IMR-90 (cell line): ENCODE measurements at places on chromosomes 5 and 9. TPM values are rescaled to one million over a fixed set of nuclear protein-coding genes. Genes with fewer than 3 reads are reported as not detected.

GRCh38 chr9:89425921-89426383 is 72.0 kb downstream of the SEMA4D start:
- no peak for DNase-seq

DNA sequence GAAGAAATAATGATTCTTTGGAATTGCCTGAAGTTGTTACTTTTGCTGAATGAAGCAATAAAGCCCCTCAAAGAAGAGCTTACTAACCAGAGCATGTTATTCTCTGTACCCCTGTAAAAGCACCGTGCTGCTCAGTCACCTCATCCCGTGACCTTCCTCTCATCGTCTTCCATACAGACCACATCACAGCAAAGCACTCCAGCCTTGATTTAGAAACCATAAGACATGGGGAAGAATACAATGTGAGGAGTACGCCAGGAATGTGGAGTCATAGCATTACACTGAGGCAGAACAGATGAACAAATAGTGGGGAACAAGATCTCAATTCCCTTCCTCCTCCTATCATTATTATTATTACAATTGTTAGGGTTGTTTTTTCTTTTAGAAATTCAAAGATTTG is 49.1 kb downstream of the ERAP1 start:
- peak; percentile 64 for DNase-seq

- peak; percentile 51 for DNase-seq
Observed at GRCh38 chr5:15763754-15764153, 263.8 kb downstream of the FBXL7 start.

DNA sequence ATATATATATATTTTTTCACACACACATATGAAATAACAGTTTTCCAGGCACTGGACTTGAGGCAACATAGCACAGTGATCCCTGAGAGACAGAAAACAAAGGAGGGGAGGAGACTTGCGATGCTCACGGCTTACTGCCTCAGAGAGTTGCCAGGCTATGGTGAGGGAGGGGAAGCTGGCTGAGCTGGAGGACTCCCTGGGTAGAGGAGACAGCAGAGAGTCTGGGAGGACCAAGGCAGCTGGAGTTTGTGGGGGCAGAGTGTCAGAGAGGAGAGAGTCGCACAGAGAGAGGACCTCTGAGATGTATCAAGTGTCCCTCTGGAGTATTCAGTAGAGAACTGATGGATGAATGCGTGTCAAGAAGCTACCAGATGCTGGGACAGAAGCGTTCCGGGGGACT is 23.1 kb upstream of the QSOX2 start:
- DNase-seq: no peak

DNA sequence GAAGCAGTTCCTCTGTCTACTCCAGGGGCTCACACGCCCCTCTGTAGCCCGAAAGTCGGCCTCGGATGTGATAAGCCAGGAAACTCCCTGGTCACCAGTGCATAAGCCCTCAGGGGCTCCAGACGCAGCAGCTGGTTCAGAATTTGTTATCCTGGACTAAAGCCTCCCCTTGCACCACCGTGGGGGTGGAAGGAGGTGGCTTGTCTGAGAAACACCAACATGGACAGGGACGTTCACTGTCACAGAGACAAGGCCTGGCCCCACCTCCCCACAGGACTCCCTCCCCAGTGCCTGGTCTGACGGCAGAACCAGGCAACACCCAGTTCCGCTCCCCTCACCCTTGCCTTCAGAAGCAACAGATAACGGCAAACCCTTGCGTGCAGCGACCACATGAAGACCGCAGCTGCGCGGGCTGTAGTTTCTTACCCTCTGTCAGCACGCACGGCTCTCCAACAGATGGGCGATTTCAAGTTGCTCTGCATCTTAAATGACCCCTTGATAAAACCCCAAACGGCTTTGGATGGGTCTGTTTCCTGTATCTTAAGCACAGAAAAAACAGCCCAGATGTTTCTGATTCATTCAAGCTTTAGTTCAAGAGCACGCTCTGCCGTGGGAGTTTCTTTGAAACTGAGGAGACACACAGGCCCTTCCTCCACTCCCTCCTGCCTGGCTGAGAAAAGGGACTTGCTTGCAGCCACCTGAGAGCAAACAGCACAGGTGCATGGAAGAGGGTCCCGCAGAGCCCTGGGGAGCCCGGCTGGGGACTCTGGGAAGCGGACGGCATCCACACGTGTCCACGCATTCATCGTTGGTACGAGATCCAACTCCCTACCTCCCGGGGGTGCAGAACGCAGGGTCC is 44.7 kb upstream of the NKD2 start:
- peak; percentile 88 for DNase-seq

- no peak for DNase-seq
Observed at GRCh38 chr9:92976431-92976830, 29.1 kb downstream of the FGD3 start.

GRCh38 chr9:91341258-91341746 is 20.4 kb downstream of the AUH start:
- DNase-seq: no peak

- no peak for DNase-seq
Observed at GRCh38 chr5:7209658-7210057, 186.3 kb upstream of the ADCY2 start.

DNA sequence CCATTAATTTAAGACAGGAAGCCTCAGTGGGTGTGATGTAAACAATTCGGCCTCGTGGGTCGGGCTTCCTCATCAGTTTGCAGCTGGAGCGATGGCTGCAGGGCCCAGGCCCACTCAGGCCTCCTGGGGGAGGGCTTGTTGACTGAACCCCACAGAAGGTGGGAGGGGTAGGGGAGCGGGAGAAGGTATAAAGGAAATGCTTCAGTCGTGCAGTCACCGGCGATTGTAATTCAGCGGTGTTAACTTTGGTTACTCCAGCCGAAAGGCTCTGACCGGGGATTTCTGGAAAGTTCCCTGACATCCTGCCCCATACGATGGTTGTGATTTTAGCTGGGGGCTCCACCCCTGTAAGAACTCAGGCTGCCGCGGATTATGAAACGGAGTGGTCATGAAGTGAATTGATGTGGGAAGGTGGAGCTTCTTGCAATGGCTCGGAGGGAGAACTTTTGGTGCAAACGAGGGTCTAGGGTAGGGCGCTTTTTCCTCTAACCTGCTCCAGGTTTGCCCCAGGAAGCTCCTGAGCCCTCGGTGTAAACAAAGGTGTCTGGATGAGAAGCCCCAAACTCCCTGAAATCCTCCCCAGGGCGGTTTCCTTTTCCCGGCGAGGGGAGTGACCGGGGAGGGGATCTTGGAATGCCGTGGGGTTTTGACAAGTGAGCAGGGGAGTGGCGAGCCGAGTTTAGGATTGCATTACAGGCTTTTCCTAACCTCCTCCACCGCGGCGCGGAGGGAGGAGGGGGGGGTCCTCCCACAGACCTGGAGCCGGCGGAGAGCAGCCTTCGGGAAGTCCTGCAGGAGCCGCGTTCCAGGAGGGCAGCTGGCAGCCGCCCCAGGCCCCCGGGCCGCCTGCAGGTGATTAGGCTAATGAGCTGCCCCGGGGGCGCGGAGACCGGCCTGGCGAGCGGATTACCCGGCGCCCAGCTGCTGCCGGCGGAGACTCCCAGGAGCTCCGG is 215.5 kb downstream of the PDZD2 start:
- peak; percentile 26 for DNase-seq

- DNase-seq: no peak
Observed at GRCh38 chr5:81972492-81972783, 615 bp downstream of the ATG10 start.

- DNase-seq: no peak
Observed at GRCh38 chr9:108634672-108635462, 220.9 kb downstream of the ACTL7B start.

GRCh38 chr9:80156756-80157472 is 585.1 kb downstream of the TLE4 start:
- peak; percentile 15 for DNase-seq

GRCh38 chr5:60649288-60649917 is 50.6 kb downstream of the DEPDC1B start:
- DNase-seq: peak; percentile 51

DNA sequence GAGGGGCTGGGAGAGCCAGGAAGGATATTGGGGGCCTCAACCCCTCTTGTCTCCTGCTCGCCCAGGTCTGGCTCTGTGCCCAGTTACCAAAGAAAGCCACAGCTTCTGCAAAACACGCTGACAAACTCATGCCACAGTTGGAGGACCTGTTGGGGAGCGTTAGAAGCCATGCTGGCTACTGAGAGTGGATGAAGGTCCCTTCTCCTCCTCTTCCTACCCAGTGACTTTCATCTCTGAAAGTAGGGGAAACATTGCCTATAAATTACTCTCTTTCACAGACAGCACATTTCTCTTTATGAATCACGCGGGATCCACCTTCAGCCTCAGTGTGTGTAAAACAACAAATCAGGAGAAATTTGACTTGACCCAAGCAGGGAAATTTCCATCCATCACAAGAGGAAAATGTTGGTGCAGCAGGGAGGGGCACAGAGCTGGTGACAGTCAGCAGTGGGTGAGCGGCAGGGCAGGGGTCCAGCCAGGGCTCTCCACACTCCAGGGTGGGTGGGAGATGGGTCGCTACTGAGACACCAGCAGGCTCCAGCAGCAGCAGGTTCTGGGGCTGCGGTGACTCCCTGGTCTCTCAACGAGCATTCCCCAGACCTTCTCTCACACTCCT is 181.9 kb downstream of the FGF18 start:
- no peak for DNase-seq

DNA sequence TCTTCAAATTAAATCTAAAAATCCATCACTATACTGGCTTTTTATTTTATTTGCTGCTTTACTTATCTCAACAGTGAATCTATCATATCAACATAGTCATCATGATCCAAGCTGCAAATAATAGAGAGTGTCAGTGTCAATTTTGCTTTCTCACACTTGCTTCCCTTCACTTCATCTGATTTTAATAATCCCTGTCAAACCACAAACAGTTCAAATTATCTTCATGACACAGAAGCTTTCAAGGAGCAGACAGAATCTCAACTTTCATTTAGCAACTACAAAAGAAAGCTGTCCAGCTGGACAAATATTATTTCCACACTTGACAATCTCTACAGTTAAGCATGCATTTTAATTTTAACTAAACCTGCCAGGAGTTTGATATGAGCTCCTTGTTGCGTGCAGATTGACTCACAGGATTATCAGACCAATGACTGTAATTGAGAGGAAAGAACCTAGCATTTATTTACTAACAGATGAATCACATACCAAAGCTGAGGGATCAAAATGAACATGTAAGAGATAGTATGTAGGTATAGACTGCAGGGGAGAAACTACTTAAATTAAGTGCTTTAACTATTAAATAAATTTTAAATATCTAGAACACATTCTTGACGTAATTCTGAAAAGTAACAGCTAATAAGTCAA is 56.0 kb downstream of the KIAA0825 start:
- no peak for DNase-seq

DNA sequence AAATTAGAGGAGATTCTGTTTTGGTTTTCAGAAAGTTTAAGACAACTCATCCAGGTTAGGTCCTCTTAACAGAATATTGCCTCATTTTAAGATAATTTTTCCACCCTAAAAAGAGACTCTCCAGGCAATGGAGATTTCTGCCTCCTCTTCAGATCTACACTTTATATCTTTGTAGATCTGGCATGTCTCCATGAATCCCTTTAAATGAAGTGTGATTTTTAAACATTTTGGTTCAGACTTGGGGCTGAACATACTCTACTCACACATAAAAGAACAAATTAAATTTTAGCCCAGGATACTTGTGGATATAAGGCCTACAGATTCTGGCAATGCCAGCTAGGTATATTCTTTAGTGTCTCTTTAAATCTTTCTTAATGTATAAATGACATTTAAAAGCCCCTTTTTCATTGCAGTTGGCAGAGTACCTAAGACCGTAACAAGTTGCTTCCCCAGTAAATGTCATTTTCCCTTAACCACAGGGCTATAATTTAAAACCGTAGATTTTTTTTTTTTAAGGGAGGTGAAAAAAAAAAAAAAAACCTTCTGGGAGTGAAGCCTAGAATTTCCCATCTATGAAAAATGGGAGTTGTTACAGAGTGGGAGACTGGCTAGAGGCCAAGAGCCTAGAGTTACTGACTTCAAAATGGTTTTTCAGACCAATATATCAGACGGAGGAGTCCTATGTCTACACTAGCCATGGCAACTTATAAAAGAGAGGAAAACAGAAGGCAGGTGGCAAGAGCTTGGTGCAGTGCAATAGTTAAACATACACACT is 207.8 kb upstream of the TARS1 start:
- DNase-seq: no peak

DNA sequence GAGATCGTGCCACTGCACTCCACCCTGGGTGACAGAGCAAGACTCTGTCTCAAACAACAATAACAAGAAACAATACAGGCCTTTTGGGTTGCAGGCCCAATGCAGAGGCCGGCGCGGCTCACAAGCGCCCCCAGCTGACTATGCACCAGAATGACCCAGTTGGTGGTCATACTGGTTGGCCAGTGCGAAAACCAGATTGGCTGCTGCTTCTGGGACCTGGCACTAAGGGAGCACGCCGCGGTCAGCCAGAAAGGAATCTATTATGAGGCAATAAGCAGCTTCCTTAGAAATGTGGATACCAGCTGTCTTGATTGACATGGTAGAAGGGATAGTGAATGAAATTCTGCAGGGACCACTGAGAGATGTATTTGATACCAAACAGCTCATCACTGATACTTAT is 35.0 kb downstream of the RANBP17 start:
- peak; percentile 18 for DNase-seq

DNA sequence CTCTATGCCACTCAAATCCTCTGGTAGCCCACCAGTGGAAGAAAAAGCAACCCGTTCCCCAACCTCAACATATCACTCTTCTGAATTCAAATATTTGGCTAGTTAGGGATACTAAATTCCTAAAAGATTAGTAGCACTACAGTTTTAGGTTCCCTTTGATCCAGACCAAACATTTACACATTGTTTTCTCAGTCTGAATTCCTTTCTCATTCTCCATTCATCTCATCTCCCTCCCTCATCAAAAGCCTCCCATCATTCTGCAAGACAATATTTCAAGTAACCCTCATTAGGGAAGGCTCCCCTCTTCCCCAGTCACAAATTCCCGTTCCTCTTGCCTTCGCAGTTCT is 26.3 kb downstream of the ADAM19 start:
- DNase-seq: peak; percentile 45

DNA sequence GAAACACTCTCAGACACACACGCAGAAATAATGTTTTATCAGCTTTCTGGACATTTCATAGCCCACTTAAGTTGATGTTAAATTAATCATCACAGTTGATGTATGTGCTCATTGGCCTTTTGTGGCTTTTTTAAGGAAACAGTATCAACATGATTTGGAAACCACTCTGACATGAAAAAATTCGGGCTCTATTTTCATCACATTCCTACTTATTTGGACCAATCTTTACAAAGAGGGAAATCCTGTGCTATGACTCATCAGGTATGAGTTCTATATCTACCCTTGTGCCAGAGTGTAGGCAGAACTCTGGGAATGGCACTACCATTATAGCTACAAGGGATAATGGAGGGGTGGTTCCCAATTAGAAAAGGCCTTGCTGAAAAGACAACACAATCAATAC is 388.4 kb upstream of the PTGER4 start:
- DNase-seq: peak; percentile 35

The POLR1E gene
- 67.5 and 71.9 TPM in 2 replicates for total RNA-seq

The NPDC1 gene
- total RNA-seq: 2.7 and 2.8 TPM in 2 replicates

The ACER2 gene
- total RNA-seq: 1.6 and 1.9 TPM in 2 replicates

The THBS4 gene
- 0.83 and 0.90 TPM in 2 replicates for total RNA-seq

The DMRT2 gene
- total RNA-seq: not detected in 2 replicates

The ZFAND5 gene
- 35.8 and 53.3 TPM in 2 replicates for total RNA-seq

The SLC36A3 gene
- total RNA-seq: not detected in 2 replicates

The MYOZ3 gene
- total RNA-seq: under 0.01 TPM in 2 replicates

The ORM2 gene
- not detected in 2 replicates for total RNA-seq

The IL4 gene
- total RNA-seq: not detected in 2 replicates

The MLANA gene
- total RNA-seq: not detected in 2 replicates

The PCA3 gene
- total RNA-seq: not detected in 2 replicates

The LVRN gene
- total RNA-seq: under 0.01 and 0.18 TPM in 2 replicates

The LMNB1 gene
- total RNA-seq: 53.6 and 68.6 TPM in 2 replicates

The PCDHGB5 gene
- total RNA-seq: 17.2 and 17.5 TPM in 2 replicates

The PIP5K1B gene
- not detected in 2 replicates for total RNA-seq

The TAF11L10 gene
- not detected in 2 replicates for total RNA-seq
